PC-9 (cell line): ENCODE measurements at places on chromosomes 3 and 15.

DNA sequence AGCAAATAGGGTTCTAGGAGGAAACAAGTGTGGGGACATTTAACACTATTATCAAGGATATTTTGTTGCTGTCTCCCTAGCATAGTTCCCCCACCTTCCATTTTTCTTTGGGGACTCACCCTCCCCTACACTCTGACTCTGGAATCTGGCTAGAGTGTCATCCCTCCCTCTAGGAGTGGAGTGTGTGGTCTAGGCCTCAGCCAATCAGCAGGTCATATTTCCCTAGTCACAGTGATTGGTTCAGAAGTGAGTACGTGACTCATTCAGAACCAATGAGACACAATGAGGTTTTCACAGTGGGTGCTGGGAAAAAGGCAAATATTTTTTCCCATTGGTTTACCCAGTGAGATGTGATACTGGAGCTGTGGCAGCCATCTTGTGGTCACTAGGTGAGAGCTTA, 234.4 kb downstream of the SHQ1 start:
- no peak for DNase-seq

DNA sequence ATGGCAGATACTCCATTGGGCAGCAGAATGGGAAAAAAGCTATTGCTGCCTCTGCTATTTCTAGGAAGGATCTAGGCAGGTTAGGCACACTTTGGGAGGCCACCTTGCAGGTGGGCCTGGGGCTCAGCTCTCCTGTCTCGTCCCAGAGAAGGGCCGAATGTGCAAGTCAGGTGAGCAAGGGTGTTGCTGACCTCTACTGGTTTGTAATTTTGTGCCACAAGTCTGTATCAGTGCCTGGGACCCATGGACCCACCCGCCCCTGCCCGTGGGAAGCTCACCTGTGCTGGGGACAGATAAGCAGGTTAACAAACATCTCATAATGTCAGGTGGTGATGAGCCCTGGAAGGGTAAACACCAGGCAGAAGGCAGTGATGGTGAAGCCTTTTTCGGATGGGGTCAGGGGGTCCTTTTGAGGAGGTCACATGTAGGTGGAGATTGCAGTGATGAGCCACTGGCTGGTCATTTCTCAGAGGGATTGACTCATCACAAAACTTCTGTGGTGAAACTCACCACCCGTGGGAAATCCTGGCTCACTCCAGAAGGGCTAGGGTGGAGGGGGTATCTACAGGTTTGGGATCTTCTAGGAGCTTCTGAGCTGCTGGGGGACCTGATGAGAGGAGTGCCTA, 161.3 kb downstream of the KLF13 start:
- DNase-seq: no peak

- no peak for DNase-seq
Measured at GRCh38 chr15:59994888-59995557, 9.1 kb upstream of the FOXB1 start.

DNA sequence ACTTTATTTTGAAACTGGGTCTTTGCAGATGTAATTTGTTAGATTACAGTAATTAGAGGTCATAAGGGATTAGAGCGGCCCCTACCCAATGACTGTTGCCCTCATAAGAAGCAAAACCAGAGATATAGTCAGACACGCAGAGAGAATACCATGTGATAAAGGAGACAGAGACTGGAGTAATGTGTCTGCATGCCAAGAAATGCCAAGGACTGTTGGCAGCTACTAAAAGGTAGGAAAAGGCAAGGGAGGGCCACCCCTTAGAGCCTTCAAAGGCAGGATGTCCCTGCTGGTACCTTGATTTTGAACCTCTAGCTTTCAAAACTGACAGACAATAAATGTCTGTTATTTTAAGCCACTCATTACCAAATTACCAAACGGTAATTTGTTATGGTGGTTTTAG, 548.2 kb downstream of the FHIT start:
- no peak for DNase-seq

GRCh38 chr3:42096796-42097565, 5.8 kb downstream of the TRAK1 start:
- no peak for DNase-seq

- peak; percentile 61 for DNase-seq
Measured at GRCh38 chr3:190862209-190863118, at the start of gene GMNC. Gene GMNC, minus strand, starts transcription at chr3:190862694. Its CDS starts 79 bp downstream, at chr3:190862615.

GRCh38 chr3:184635126-184635525, 73.5 kb downstream of the EPHB3 start:
- DNase-seq: peak; percentile 88

DNA sequence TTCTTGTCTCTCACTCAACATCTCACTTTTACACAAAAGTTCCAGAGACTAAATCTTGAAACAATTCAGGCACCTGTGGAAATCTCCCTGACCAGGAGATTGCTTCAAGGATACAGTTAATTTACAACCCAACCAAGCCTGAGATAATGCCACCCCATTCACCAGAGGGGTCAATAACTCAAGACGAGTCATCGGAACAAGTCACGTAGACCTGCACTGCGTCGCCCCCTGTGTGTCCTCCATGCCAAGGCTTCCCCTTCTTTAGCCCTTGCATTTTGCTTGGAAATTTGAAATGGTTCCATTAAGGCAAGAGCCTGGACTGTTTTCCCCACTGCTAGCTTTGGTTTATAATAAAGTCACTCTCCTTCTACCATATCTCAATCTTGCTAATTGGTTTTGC, 129.0 kb upstream of the NEO1 start:
- no peak for DNase-seq

DNA sequence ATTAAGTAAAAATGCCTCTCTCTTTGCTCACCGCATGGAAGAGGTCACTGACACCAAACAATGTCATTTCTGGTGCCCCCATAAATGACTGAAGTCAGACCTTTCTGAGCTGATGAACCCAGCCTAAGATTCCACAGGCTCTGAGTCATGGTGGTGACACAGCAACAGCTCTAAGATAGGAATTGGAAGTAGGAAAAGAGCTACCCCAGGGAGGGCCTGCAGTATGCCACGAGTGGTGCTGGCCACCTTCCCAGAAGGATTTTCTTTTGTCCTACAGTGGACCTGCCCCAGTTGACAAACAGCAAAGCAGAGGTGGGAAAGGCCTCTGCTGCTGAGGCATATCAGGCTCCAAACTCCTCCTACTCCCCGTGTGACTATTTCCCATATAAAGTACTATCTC, 208.1 kb downstream of the MINAR1 start:
- peak; percentile 61 for DNase-seq

- DNase-seq: no peak
Measured at GRCh38 chr15:73881579-73882320, 8.4 kb downstream of the TBC1D21 start.

DNA sequence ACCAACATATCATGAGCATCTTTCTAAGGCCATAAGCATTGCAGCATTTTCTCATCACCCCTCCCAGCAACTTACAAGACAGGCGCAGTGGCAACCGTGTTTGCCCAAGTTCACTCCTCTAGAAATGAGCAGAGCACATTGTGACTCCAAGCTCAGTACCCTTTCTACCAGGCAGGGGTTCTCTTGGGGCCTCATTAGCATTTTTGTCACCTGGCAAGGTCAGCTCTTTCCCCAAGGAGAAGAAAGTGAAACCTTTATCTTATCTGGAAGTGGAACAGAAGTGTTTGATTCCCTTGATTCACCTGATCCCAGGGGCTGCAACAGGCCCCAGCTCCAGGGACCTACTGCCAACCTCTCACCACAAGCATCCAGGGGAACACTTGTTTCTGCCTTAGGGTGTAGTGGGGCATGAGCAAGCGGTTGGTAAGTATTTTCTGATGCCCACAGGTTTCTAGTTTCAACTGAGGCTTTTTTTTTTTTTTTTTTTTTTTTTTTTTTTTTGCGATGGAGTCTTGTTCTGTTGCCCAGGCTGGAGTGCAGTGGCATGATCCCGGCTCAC, 44.0 kb upstream of the HERC1 start:
- no peak for DNase-seq

- DNase-seq: no peak
Measured at GRCh38 chr3:43319376-43319775, 33.0 kb downstream of the SNRK start.

DNA sequence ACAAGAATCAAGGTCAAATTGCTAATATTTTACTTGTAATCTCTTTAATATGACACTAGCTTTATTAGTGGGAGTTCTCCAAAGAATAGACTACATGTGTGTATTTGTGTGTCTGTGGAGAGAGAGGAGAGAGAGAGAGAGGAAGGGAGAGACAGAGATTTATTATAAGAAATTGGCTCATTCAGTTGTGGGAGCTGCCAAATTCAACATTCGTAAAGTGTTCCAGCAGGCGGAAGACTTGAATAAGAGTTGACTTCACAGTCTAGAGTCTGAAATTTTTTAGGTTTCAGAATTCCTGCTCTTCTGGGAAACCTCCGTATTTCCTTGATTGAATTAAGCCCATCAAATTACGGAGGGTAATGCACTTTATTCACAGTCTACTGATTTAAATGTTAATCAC, 4.7 kb upstream of the CLDN1 start:
- DNase-seq: no peak

DNA sequence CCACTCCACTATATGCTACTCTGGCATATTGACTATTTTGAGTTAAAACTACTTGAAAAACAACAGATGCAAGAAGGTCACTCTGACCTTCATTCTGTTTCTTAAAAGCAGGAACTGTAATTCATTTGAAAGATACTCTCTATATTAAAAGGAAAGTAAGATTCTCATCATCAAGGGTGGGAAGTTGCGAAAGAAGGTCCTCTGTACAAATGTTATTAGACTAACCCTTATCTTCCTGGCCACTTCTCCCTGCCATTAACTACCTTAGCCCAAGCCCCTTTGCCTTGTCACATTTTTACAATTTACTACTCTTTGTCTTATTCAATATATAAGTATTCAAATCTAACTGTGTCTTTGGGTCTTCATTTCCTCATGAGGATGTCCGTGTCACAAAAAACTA, 16.1 kb downstream of the SIDT1 start:
- DNase-seq: no peak

GRCh38 chr3:141278196-141279076, 46.8 kb downstream of the PXYLP1 start:
- no peak for DNase-seq

GRCh38 chr3:156599089-156599874, 44.4 kb upstream of the SSR3 start:
- no peak for DNase-seq

GRCh38 chr3:15659254-15659975, 57.9 kb downstream of the BTD start:
- DNase-seq: no peak

DNA sequence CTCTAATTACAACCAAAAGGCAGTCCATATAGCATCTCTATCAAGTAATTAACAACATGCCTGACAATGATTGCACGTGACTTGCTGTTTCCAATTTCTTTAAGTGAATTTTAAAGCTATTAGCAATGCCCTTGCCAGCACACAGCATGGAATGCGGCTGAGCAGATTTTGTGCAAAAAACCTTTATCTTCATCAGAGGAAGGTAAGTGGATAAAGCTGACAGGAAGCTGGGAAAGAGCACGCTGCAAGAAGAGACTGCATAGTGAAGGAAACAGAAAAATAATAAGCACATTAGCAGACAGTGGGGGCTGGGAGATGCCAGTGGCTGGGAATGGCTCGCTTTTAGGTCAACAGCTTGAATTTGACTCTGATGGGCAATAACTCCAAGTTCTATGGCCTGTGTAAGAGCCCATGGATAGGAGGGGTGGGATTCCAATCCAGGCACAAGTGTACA, 138.8 kb downstream of the PDZRN3 start:
- DNase-seq: no peak

DNA sequence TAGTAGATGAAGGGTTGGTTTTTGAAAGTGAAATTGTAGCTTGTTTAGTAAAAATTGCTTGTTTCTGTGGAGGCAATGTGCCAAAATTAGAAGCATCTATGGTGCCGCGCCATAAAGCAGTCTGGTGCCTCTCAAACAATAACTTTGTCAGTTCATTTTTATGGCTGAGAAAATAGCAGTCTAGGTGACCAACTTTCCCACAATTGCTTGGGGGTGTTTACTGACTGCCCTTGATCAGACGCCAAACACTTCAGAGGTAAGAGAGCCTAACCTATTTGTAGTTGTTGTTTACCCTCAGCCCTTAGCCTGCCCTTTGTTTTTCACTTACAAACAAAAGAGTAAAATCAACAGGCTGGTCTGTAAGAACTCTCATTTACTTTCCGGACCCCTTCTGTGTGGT, 174.5 kb downstream of the FNDC3B start:
- DNase-seq: no peak

DNA sequence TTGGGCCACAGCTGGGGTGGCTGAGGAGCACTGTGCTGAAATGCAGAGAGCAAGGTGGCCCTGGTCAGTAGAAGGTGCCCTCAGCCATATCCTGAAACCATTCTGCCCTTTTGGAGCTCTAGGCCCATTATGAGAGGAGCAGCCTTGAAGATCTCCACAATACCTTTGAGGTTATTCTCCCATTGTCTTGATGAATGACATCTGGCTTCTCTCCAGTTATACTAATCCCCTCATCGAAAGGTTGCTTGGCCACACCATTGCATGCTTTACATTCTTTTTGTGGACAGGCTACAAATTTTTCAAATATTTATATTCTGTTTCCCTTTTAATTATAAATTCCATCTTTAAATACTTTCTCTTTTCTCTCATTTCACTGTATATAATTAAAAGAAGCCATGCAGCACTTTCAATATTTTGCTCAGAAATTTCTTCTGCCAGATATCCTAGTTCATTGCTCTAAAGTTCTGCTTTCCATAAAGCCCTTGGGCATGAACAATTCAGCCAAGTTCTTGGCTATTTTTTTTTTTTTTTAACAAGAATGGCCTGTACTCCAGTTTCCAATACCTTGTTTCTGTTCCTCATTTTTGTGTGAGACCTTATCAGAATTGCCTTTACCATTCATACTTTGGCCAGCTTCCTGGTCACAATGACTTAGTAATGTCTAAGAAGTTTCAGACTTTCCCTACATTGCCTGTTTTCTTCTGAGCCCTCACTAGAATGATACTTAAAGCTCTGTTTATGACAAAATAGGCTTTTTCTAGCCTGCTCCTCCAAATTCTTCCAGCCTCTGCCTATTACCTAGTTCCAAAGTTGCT, 138.9 kb upstream of the SGO1 start:
- peak; percentile 36 for DNase-seq

GRCh38 chr3:49413338-49413734, 1.1 kb downstream of the TCTA start:
- no peak for DNase-seq

DNA sequence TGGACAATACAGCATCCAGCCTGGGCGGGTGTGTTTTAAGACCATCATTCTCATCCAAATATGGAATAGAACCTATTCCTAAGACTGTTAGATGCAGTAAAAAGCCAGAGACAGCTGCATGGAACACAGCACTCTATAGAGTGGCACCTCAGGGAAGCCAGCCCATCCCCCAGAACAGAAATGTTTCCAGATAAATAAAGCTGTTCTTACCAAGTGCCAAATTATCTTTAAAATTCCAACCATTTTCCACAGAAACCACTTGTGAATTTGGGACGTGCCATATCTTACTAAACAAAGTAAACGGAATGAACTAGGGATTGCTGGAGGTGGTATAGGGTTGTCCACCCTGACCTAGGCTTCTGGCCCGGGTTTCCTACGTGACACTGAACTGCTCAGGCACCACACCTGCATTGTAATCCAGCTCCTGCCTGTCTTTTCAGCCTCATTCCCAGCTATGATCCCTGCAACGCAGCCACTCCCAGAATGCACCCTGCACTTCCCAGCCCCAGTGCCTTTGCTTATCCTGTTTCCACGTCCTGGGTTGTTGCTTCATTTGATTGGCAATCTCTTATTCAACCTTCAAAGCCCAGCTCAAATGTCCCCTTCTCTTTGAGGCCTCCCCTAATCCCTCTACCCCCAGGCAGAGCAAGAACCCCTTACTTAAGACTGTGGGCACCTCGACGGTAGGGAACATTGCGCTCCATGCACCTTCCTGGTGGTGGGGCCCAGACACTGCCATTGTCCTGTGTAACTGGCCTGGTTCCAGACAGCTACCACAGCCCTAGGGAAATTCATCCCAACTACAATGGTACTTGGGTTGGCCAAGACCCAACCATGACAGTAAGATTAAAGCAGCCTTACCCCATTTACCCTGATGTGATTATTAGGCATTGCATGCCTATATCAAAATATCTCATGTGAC, 100.2 kb downstream of the IQSEC1 start:
- no peak for DNase-seq
